Liver (tissue), 10 donors: ENCODE measurements at places on chromosomes 7 and 10. TPM values are rescaled to one million over a fixed set of nuclear protein-coding genes. Genes with fewer than 3 reads are reported as not detected.

The NDUFB8 gene
- total RNA-seq = 72.4 TPM

The DENND2A gene
- total RNA-seq = 3.0 TPM

- no peak overlapping the region for H3K4me3 ChIP-seq
- no peak overlapping the region for H3K27ac ChIP-seq
- no peak for DNase-seq
These were observed 673.1 kb downstream of the TNS3 start for GRCh38 chr7:46908770-46909169.

- H3K27ac ChIP-seq = no peak overlapping the region
- H3K36me3 ChIP-seq = no peaks in the 10 kb centered on the region
- DNase-seq = no peak
- peaks cover 21% of the 10 kb centered on the region for H3K4me1 ChIP-seq
- no peak overlapping the region for H3K4me3 ChIP-seq
- H3K27me3 ChIP-seq = no peaks in the 10 kb centered on the region
These were observed 93.0 kb downstream of the LYZL2 start for GRCh38 chr10:30536578-30536977.

- H3K27ac ChIP-seq = no peak overlapping the region
- H3K4me3 ChIP-seq = no peak overlapping the region
- no peaks in the 10 kb centered on the region for H3K27me3 ChIP-seq
These were observed 260.6 kb downstream of the WDR37 start for GRCh38 chr10:1316809-1317143.
